ENCODE measurements at places on chromosomes 4 and X.

DNA sequence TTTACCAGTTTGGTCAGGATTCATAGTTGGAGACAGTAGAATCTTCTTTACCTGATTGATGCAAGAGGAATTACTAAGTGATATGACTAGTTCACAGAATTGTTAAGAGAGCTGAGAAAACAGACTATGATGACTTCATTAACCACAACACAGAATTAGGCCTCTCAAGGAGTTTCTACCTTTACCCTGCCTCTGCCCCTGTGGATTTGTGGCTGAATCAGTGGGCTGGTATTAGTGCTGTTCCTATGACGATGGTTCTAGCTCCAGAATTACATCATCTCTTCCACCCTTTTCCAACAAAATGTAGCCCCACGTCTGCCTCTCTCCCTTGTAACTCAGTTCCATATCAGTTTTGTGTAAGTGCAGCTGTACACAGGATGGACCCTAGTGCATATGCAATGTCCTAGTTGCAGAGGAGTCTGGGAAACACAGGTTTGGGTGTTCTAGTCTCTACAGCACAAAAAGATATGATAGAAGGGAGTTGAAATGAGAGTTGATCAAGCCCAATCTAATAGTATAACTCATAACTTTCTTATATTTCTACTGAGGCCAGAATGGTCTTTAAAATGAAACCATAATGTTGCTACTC is 99.3 kb downstream of the ANXA5 start:
- DNase-seq: no peak

DNA sequence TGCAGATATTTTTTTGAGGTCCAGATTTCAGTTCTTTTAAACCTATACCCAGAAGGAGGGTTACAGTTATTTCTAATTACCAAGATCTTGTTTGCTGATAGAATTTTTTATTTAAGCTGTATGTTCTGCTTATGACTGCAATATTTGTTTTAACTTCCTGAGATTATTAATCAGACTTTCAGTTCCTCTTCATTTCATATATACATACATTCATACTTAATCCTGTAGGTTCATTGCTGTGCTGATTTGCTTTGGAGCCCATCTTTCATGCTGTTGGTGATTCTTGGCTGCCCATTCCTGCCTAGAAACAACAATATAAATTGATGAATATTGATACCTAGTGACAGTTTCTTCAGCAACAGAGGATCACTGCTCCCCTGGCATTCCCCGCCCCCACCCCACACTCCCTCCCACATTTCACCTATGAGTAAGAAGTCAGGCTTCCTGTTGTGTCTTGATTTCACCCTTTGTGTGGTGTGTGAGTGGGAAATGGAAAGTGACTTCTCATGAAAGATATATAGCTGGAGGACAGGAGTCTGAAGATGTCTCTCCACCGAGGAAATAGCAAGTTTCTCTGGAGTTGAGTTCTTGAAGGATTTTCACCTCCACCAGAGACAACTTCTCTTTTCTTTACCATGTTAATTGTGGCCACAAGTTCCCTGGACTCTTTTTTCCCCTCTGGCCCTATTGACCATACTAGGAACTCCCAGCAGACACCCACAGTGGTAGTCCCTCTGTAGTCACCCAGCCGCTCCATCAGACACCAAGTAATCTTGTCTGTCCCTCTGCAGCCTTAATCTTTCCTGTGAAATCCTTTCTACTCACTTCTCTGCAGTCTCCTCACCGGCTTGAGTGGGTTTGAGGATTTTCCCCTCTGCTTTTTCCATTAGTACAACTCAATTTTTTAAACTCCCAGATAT is 118.4 kb downstream of the ASB9 start:
- peak; percentile 5 for DNase-seq

DNA sequence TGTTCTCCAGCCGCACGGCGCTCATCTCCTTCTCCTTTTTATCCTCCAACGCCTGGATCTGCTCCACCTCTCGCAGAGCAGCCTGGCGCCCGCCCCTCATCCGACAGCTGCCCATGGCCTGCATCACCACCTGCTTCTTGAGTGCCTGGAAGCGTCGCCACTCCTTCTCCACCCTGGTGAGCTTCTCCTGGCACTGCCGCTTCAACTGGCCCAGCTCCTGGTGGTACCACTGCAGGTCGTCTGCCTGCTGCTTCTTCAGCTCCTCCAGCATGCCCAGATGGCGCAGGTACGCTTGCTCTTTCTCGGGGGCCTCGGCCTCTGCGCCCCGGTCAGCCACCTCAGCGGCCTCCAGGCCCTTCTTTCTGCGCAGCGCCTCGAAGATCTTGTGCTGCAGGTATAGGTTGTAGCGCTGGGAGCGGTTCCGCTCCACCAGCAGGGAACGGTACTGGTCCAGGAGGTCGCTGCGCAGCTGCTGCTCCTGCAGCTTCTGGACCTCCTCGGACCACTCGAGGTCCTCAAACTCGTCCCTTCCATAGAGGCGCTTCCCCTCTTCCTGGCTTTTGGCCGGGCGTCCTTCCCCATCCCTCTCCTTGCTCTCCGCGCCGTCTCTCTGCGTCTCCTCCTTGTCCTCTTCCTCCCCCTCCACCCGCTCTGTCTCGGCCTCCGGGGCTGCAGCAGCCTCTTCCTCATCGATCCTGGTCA is 1.2 kb upstream of the TADA2B start:
- no peak for DNase-seq

- DNase-seq: no peak
Observed at GRCh38 chr4:184398741-184399511, 75.4 kb downstream of the IRF2 start.

GRCh38 chrX:93660575-93660974 is 12.8 kb downstream of the NAP1L3 start:
- DNase-seq: no peak

- no peak for DNase-seq
Observed at GRCh38 chr4:140158365-140159030, 4.5 kb upstream of the MAML3 start.

- no peak for DNase-seq
Observed at GRCh38 chr4:139802488-139802887, 136.9 kb downstream of the MGST2 start.

DNA sequence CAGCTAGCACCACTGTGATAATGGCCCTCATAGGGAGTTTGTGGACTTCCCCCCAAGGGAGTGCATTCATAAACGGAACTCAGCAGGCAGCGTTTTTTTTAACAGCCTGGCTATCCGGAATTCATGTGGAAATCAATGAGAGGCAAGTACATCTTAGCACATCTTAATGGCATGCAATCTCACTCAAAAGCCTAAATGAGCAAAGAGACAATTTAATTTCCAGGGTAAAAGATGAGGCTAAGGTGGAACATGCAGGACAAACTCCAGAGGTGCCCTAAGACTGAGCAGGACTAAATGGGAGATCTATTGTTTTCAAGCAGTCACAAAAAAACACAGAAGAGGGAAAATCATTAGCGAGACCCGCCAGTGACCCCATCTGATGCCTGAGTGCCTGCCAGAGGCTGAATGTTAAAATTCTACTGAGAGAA is 243.5 kb upstream of the KCNIP4 start:
- no peak for DNase-seq

GRCh38 chrX:115372152-115372551 is 82.6 kb downstream of the LUZP4 start:
- DNase-seq: no peak

- DNase-seq: no peak
Observed at GRCh38 chrX:118824173-118824730, 628 bp downstream of the ZCCHC12 start.

- DNase-seq: no peak
Observed at GRCh38 chr4:5940470-5941203, 47.8 kb upstream of the CRMP1 start.

- DNase-seq: no peak
Observed at GRCh38 chrX:115694028-115694427, 133.1 kb downstream of the PLS3 start.

GRCh38 chr4:2469192-2469984 is 482 bp downstream of the RNF4 start:
- peak; percentile 70 for DNase-seq

GRCh38 chr4:93394545-93395081 is 433.9 kb upstream of the ATOH1 start:
- no peak for DNase-seq

DNA sequence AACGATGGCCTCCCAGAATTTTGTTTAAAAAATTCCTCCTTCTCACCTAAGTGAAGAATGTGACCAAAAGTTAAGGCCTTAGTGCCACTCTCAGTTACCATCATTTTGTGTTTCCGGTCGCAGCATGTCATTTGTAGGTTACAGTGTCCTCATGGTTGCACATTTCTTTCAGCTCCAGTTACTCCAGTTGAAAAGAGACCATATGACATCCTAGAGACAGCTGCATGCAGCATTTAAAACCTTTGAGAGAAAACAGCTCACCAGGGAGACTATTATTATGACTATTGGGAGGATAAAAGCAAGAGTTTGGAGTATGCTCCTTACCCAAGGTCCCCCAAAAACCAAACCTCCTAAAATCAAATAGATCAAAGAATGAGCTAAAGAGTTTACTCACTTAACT is 45.8 kb downstream of the MGARP start:
- DNase-seq: no peak

- DNase-seq: peak; percentile 68
Observed at GRCh38 chr4:36351082-36351666, 69.8 kb downstream of the DTHD1 start.

DNA sequence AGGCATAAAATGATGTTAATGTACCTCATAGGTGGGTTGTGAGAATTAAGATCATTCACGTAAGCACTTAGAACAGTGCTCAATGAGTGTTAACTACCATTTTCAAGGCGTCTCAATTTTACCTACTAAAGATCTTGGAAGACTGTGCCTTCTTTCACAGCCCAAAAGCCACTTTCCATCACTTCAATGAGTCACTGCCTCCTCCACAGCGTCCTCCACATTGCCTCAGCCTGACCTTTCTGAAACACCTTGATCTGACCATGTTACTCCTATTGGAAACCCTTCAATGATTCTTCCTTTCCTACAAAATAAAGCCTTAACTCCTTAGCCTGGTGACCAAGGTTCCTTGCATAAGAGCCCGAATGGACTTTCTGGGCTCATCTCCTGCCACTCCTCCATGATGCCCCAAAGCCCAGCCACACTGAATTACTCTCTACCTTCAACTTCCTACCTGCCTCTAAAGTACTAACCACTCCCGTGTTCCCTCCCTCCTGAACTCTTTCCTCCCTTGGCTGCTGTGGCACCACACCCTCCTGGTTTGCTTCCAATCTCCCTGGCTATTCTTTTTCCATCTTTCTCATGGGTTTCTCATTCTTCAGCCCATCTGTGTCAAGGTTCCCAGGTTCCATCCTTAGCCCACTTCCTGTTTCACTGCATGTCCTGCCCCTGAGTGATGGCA is 22.1 kb downstream of the SLC25A53 start:
- no peak for DNase-seq

- DNase-seq: no peak
Observed at GRCh38 chr4:19224820-19225219, 1026.9 kb upstream of the SLIT2 start.

- DNase-seq: no peak
Observed at GRCh38 chr4:172042714-172043114, 229.5 kb downstream of the GALNTL6 start.

GRCh38 chr4:82839624-82840023 is 41.0 kb upstream of the SCD5 start:
- no peak for DNase-seq

GRCh38 chr4:97525236-97525635 is 618.0 kb downstream of the STPG2 start:
- DNase-seq: no peak

GRCh38 chr4:177517862-177518261 is 75.6 kb upstream of the AGA start:
- DNase-seq: no peak

GRCh38 chrX:112687189-112687691 is 7.5 kb upstream of the LHFPL1 start:
- DNase-seq: no peak
